ENCODE measurements at places on chromosomes 12 and 14.

- no peak for DNase-seq
These were observed 315.7 kb downstream of the TMEM121 start for GRCh38 chr14:105842105-105842504.

- no peak for DNase-seq
These were observed 39.9 kb downstream of the ATL1 start for GRCh38 chr14:50599700-50600444.

- DNase-seq, result no peak
These were observed at the start of gene TAS2R10 for GRCh38 chr12:10826258-10826657. Gene TAS2R10 (minus strand): TSS chr12:10826358. CDS start chr12:10826269, 89 bp downstream.

GRCh38 chr14:80906946-80907345 lies 34.6 kb downstream of the CEP128 start:
- DNase-seq, result no peak

DNA sequence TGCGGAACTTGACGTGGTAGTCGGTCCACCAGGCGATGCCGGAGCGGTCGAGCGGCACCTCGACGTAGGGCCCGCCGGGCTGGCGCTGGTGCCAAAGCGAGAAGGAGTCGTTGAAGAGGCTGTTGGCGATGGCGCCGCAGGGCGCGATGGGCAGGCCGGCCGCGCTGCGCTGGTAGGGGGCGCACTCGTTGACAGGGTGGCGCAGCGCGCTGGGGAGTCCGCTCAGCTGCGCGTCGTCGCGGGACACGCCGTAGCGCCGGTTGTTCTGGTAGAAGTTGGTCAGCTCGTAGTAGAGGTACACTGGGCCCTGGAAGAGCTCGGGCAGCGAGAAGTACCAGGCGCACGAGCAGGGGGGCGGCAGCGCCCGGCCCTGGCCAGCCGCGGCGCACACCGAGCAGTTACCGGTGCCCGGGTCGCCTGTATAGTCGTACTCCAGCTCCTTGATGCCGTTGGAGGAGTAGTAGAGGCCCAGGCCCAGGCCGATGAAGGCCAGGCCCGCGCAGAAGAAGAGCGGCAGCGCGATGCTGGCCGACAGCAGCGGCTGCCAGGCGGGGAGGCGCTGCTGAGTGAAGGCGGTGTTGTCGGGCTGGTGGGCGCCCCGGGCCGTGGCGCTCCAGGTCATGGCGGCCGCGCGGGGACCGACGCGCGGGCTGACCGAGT lies 482 bp downstream of the TMEM30B start:
- DNase-seq, result no peak

DNA sequence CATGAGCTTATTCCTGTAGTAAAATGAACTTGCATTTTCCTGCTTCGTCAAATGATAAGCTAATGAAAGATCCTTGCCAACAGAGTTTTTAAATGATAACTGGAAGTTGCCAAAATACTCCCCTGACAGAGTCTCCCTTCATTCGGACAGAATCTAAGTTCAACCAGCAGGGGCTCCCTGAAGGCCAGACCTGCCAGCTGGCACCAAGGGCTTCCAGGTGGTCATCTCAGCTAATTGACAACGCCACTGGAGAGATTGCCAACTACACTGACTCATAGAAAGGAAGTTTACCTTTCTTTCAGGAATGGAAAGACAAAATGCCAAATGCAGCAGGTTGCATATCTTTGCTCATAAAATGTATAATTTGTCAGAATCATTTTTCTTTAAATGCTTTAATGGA lies 462.8 kb downstream of the GXYLT1 start:
- DNase-seq, result no peak

- no peak for DNase-seq
These were observed 342.3 kb downstream of the SYT1 start for GRCh38 chr12:79206871-79207270.
